8988T (cell line): ENCODE measurements at places on chromosomes 3 and 15.

DNA sequence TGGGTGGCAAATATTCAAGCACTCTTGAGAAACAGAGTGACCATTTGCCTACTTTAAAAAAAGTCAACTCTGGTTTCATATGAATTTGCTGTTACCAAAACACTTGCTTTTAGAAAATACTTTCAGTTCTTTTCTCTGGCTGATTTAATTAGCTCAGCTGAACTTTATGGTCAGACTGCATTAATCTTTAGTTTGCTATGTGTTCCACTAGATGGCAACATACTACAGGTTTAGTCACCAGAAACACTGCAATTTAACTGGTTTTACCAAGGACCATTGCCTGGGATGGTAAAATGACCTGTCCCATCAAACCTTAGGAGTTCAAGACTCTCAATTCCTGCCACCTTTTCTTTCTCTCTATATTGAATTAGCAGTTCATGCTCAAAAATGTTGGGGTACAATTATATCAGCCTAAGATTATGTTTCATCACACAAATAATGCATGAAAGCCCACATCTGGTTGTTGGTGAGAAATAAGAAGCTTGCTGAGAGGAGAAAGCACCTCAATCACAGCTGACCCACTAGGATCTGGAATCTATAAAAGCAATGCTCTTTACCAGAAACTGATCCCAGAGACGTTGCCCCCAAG, 14.2 kb downstream of the EIF4E3 start:
- peak; percentile 33 for DNase-seq

DNA sequence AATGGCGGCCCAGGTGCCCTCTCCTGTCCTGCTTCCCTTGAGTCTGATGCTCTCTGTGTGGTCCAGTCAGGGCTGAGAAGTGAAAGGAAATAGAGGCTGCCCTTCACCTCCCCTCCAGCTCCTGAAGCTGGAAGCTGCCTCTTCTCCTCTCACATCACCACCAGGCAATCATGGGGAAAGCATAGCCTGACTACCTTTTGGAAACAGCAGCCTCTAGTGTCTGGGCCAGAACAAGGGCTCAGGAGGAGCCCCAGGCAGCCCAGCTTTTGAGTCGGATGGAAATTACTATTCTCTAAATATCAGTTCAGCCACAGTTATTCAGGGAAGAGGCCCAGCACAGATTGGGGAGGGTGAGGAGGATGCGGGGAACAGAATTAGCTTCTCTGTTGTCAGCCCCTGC, 43.3 kb upstream of the CCDC174 start:
- DNase-seq = no peak

DNA sequence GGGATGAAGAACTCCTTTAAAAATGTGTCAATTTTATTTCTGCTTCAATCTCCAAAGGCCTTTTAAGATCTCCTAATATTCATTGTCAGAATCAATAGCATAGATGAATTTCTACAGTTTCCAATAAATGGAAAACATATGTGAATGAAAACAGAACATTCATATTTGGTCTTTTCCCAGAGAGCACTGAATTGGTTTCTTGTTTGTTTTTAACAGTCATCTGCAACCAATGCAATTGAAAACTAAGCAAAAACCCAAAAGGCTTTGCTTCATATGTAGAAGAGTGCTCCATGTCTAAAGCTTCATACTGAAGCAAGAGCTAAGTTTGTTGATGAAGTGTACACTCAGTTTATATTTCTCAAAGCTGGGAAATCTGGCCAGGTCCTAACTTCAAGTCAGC, 426.5 kb upstream of the CDIN1 start:
- DNase-seq = no peak

GRCh38 chr15:71715914-71716313, 94.4 kb upstream of the NR2E3 start:
- no peak for DNase-seq

GRCh38 chr15:63072023-63072650, 29.6 kb downstream of the TPM1 start:
- DNase-seq = no peak

- DNase-seq = peak; percentile 63
Observed at GRCh38 chr3:37221407-37221806, 47.0 kb upstream of the LRRFIP2 start.

- DNase-seq = peak; percentile 10
Observed at GRCh38 chr15:28191832-28192231, 92.7 kb upstream of the OCA2 start.

GRCh38 chr3:155548195-155548594, 196.7 kb downstream of the PLCH1 start:
- no peak for DNase-seq

DNA sequence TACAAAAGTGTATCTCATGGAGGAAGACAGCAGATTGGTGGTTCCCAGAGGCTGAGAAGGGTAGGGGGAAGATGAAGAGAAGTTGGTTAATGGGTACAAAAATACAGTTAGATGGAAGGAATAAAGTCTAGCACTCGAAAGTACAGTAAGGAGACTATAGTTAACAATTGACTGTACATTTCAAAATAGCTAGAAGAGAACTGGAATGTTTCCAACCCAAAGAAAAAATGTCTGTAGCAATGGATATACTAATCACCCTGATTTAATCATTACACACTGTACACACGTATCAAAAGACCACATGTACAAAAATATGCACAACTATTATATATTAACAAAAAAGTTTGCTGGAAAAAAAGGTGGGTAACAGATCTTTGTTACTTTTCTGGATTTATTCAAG, 57.3 kb downstream of the THRB start:
- DNase-seq = no peak

DNA sequence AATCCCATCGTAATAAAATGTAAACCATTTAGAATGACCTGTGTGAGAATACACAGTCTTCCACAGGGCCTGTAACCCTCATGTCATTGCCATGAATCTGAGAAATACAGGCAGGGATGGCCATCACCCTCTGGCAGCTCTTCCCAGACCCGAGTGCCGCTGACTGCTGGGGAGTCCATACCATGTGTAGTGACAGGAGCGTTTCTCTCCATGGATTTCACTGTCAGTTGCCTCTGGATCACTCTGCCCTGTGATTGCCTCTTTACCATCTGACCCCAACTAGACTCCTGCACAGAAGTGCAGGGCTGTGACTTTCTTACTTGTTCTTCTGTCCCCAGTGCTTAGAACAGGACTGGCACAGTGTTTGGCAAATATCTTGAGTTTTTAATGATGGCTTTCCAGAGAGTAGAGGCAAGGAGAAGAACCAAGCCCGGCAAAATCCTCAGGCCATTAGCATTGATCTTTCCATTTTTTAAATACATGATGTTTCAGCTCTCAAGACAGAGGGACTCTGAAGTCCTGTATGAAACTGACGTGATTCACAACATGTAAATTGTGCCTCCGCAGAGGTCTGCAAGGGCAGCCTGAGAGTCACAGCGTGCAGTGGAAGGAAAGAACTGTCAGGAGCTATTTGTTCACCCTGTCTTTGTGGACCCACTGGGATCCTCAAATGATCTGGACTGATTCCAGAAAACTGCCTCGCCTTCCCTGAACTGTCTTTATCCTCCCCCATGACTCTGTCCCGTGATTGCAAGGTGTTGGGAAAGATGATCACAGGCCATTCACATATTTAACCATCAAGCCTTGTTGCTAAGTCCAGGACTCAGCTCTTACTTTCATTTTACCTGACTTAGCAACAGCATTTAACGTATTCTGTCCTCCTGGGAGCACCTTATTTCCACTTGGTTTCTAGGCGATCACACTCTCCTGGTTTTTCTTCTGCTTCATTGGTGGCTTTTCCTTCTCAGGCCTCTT, 354.9 kb downstream of the EPHB1 start:
- DNase-seq = no peak
